ENCODE measurements at places on chromosomes 4 and X. TPM values are rescaled to one million over a fixed set of nuclear protein-coding genes. Genes with fewer than 3 reads are reported as not detected.

RTL3 gene
- total RNA-seq = 0.30 TPM

- no peak for DNase-seq
These were observed 106.1 kb upstream of the ATP6AP2 start for GRCh38 chrX:40474645-40475044.

- DNase-seq = no peak
These were observed 86.5 kb upstream of the GPM6B start for GRCh38 chrX:13903405-13903804.

TMEM154 gene
- total RNA-seq = 2.0 TPM

DNA sequence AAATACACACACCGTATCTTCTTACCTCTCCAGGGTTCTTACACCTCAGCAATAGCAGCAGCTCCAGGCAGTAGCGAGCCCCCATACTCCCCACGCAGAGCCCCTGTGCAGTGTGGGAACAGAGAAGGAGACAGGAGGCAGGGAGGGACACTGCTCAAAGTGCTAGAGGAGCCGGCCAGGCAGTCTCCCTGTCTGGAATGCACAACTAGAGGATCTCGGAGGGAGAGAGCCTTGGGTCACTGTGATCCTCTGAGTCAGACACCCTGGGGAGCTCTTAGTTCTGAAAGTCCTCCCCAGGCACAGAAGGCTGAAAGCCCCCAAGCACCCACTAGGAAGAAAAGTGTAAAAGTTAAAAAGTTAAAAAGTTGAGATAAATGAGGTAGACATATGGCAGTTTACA is 16.0 kb downstream of the AMELX start:
- no peak for DNase-seq

MAGEA12 gene
- not detected for total RNA-seq

SERTM2 gene
- not detected for total RNA-seq

GSPT2 gene
- total RNA-seq = 6.7 TPM

DNA sequence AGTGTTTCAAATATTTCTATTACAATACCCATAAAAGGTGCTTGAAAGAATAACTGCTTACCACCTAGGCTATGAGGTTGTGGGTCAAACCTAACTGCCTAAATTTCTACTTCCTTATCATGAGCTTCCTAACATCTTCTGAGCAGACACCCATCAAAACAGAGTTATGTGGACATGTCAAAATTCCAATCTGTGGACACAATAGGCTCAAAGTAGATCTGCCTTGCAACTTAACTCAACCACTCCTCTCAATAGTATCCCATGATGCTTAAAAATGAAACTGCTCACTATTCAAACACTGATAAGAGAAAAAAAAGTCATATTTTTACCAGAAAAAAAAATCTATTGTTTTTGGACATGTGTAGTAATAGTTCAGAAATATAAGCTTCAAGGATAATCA is 462.7 kb downstream of the INPP4B start:
- DNase-seq = no peak

- no peak for DNase-seq
These were observed 330.2 kb downstream of the PTTG2 start for GRCh38 chr4:38290366-38290765.

WNK3 gene
- total RNA-seq = 3.0 TPM

- DNase-seq = no peak
These were observed 113.5 kb upstream of the SCML1 start for GRCh38 chrX:17623750-17624149.

- DNase-seq = no peak
These were observed 235.1 kb upstream of the HCCS start for GRCh38 chrX:10875995-10876394.

DNA sequence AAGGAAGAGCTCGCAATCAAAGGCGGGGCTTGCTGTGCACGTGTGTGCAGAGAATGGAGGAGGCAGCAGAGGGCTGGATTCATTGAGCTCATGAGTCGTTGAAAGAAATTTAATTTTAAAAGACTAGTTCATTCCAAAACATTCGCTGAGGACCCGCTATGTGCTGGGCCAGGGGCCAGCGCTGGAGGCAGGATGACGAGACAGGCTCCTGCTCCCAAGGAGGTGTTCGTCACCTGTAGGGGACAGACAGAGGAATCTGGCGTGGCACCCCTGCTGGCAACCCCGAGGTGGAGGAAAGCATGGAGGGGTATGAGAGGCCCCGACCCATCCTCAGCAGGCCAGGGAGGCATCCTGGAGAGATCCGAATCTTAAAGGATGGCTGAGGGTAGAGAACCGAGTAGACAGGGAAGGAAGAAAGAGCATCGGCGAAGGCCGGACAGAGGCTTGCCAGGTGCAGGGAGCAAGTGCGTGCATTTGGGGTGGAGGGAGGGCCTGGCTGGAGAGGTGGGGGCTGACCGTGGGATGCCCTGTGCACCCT is 96.4 kb downstream of the CPZ start:
- DNase-seq = no peak

GRCh38 chr4:182827954-182828353 is 89.2 kb downstream of the DCTD start:
- no peak for DNase-seq

DNA sequence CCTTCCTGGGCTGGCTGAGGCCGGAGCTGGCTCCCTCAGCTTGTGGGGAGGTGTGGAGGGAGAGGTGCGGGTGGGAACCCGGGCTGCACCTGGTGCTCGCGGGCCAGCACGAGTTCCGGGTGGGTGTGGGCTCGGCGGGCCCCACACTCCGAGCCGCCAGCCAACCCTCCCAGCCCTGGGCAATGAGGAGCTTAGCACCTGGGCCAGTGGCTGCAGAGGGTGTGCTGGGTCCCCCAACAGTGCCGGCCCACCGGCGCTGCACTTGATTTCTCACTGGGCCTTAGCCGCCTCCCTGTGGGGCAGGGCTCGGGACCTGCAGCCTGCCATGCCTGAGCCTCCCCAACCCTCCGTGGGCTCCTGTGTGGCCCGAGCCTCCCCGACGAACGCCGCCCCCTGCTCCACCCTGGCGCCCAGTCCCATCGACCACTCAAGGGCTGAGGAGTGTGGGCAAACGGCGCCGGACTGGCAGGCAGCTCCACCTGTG is 182.7 kb upstream of the PAQR3 start:
- no peak for DNase-seq

DNA sequence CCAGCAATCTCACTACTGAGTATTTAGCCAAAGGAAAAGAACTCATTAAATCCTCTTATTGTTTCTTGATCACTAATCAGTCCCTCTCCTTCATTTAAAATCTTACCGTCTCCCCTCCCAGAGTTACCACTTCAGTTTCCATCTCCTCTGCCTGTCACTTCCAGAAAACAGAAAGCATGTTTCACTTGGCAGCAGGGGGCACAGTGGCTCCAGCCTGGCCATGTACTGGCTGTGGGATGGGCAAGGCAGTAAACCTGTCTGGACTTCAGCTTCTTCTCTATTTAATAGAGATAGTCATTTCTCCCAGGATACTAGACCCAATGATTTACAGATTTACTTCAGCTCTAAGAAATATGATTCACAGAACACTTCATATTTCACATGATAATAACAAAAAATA is 63.2 kb downstream of the CD40LG start:
- DNase-seq = no peak

DNA sequence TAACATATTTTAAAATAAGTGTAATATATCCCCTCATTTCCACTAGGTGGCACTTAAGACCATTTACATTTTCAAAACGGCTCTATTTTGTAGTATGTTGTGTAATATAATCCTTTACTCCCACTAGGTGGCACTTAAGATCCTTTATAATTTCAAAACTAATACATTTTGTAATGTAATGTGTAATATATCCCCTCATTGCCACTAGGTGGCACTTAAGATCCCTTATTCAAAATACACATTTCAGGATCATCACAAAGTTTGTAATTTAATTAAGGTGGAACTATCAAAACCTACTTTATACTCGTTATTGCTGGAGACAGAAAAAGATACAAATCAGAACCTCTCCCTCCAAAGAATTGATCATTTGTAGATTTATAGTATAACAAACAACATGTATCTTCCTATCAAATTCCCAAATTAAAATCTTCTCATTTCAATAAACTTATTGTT is 132.5 kb downstream of the ARHGAP6 start:
- no peak for DNase-seq

DNA sequence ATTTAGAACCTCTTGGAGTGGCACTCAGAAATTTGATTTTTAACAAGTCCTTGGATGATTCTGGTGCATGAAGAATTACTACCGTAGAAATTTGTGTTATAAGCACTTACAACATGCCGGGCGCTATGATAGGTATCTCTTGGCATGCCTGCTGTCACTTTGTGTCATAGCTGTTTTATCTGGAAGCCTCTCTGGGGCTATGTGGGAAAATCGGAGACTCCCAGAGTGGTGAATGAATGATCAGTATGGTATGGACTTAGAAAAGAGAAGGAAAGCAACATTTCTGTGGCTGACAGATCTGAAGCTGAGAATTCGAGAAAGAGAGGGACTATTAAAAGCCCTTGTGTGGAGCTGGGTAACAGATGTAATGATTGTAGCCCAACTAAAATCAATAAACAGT is 177.4 kb upstream of the MAMLD1 start:
- no peak for DNase-seq

MECP2 gene
- total RNA-seq = 52.7 TPM

DNA sequence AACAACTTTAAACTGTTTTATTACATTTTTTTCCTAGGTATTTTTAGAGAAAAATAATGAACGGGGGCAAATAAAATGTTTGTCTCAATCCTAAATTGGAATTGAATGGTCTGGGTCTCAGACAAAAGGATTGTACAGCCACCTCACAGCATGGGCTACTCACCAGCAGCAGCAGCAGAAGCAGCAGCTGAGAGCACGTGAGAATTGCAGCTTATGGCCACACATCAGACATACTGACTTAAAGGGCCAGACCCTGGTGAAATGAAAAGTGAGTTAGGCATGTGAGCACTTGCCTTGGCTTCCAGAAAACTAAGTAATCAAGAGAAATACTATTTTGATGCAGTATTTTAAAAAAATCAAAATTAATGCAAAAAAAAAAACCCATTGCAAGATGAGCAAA is 56.6 kb downstream of the AASDH start:
- no peak for DNase-seq

BTC gene
- 0.12 TPM for total RNA-seq

GRCh38 chr4:7414736-7415510 is 19.8 kb downstream of the PSAPL1 start:
- no peak for DNase-seq

ADH7 gene
- total RNA-seq = not detected

RBM47 gene
- 4.4 TPM for total RNA-seq

DNA sequence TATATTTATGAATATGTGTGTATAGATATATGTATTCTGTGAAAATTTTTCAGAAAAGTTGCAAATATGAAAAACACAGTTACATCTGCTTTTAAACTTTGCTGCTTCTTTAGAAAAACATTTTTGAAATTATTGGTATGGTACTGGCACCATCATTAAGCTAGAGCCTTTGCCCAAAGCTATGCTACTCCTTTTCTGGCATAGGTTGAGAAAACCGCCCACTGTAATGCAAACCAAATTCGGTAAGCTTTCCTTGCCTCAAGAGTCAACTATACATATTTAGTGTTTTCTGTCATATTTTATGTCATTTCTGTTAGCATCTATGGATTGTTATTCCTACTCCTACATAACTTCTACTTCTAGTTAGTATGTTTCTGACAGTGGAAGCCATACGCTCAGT is 50.7 kb downstream of the ANTXR2 start:
- DNase-seq = no peak

PLXNB3 gene
- 8.2 TPM for total RNA-seq

GRCh38 chrX:65633826-65634225 is 33.6 kb upstream of the MSN start:
- DNase-seq = no peak

DNA sequence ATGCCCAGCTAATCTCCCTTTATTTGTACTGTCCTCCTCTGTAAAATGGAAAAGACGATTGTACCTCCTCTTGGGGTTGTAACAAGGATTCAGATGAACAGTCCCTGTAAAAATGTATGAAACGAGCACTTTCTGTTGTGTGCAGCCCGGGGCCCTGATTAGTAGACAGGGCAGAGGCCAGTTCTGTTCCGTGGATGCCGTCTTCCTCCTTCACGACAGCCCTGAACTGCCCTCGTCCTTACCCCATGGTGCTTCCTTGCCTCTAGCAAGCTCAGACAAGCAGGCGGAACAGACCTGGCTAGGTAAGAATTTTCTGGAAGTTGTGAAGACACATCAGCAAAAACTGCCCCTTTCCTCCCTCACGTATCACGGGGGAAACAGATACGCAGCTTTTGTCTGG is 22.3 kb upstream of the TADA2B start:
- no peak for DNase-seq

HTN1 gene
- not detected for total RNA-seq

DNA sequence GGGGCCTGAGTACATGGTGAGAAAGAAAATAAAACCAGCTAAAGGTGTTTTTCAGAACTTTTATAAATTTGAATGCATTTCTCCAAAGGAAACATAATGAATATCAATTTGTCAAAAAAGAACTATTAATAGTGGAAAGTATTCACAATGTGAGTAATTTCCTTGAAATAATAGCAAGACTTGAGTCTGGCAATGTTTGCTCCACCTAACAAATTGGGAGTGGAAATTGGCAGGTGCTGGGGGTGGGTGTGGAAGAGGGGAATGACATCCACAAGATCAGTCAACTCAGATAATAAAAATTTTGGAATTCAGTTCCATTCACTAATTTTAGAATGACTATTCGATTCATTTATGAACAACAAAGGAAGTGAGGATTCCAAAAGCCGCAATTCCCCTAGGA is 884.8 kb upstream of the SLIT2 start:
- DNase-seq = no peak

LDB2 gene
- 64.4 TPM for total RNA-seq

DNA sequence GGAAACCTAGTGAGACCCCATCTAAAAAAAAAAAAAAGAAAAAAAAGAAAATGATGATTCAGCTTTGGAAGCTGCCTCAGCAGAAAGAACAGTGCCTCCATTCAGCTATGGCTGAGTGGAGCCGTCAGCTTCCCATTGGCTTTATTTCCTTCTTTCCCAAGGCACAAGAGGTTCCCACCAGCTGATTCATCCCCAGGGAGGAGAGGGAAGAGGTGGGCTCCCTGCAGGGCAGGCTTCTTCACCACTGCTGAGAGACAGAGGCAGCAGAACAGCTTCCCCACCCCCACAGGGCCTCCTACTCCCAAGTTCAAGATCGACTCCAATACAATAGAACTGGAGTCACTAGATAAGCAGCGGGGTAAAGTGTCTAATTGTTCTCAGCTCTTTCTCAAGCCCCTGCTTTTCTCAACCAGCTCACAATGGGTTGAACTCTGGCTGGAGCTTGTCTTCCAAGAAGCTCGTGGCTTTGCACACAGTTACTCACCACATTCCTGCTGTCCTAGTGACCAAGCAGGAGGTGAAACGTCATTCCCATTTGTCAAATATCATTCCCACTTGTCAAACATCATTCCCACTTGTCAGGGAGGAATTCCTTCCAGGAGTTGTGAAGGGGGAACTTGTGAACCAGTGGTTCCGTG is 47.8 kb downstream of the FHDC1 start:
- no peak for DNase-seq
